EL (cell line): ENCODE measurements at places on chromosomes 2 and 18.

DNA sequence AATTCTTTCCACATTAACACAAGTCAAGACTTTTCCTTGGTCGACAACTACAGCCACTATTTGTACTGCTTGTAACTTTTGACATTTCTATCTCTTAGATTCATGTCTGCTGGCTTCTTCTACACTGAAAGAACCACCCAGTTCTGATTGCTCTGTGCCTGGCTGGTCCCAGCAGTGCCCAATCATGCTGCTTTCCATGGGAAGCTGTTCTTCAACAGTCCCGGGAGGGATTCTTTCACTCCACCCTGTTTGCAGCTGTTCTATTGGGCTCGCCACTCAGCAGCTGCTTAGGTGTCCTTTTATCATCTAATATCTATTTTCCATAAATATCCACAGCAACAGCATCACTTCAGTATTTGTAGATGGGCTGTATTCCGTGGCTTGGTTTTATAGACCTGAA is 471.1 kb upstream of the SMIM21 start:
- no peak for DNase-seq

- peak; percentile 54 for DNase-seq
These were observed 84.6 kb downstream of the NRP2 start for GRCh38 chr2:205766779-205767359.

DNA sequence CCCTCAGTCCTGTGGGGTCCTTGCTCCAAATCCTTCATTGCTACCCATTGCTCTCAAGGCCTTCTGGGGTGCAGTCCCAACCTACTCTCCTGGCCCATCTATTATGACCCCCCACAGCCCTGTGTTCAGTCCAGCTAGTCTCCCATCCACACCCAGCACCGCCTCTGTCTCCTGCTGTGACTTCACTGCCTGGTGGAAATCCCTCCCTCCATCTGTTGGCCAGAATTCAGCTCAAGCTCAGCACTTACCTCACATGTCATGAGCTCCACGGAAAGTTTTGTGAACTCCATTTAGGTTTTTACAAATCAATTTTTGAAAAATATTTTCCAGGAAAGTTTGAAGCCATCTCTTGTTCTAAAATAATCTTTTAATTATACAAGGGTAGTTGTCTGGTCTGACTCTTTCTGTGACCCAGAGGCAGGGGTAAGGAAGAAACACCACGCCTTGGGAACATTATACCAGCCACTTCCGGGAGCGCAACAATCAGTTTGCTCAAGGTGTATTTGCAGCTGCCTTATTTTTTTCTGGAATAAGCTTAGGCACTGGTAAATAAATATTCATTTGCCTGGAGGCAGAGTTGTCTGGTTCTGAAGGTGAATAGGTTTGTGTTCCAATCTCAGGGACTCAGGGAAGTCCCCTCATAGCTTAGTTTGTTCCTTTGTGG is 110.8 kb downstream of the VIT start:
- DNase-seq = no peak

DNA sequence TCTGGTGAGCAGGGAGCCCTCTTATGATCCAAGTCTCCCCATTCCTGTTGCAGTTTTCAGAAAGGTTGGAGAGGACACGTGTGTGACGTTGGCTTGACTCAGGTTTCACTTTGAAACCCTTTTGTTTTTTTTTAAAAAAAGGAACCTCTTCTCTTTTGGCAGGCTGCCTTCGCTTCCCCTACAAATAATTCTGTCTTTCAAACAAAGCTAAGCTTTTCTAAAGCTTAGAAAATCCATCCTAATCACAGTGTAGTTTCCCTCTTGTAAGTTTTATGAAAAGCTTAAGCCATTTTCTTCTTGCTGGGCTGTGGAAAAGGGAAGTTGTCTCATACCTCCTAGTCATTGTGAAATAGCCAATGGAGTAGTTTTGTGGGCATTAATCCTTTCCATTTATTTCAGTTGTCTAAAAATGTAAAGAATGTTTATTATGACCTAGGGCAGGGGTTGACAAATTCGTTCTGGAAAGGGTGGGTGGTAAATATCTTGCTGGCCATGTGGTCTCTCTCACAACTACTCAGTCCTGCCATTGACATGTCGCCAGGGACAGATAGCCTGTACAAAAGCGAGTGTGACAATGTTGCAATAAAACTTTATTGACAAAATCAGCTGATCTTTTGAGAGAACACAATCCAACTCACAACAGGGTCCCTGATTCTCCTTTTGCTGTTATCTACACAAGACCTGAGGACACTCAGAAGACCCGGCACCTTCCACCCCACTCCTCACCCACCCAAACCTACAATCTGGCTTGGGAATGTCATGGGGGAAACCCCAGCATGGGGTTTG is 878.8 kb downstream of the RNF144A start:
- DNase-seq = peak; percentile 17

- no peak for DNase-seq
These were observed 4.7 kb upstream of the CXCR4 start for GRCh38 chr2:136122661-136123060.

- peak; percentile 51 for DNase-seq
These were observed at the start of gene UNC80 for GRCh38 chr2:209771474-209772289. Gene UNC80 (plus strand): TSS chr2:209771832. CDS start chr2:209772073, 241 bp downstream.

GRCh38 chr2:97726261-97727064 is 13.1 kb downstream of the ZAP70 start:
- DNase-seq = peak; percentile 13

DNA sequence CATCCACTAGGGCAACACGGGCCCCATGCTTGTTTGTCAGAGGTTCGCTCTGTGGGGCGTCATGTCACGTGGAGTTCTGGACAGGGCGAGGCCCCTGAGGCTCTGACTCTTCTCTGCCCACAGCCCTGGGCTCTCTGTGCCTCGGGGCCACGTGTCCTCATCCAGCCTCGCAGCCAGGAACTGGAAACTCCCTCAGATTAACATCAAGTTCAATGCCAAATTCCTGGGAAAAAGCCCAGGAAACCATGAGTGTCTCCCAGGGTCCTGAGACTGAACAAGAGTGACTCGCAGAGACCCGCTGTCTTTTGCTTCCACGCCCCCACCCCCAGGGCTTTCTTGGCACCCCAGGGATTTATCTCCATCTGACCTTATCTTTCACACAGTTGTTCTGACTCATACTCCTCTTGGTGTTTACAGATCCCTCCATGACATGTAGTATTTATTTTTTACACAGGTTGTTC is 174.0 kb upstream of the PIEZO2 start:
- peak; percentile 98 for DNase-seq

GRCh38 chr2:199019898-199020507 is 437.7 kb downstream of the SATB2 start:
- peak; percentile 43 for DNase-seq

DNA sequence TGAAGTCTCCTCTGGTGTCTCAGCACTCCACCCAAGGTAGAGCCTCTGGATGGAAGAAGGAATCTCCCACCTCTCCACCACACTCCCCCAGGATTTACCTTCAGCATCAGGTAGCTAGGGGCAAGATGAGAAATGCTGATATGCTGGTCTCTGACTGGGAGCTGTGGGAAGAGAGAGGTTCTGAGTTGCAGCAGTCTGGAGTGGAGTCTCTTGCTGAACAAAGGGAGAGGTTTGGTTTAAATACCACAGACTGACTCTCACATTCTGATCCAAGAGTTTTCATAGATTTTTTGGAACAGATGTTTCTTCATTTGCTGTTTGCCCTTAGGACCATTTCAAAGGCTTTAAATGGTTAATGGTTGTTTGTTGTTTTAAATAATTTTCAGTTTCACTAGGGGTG is 1.1 kb upstream of the CFLAR start:
- DNase-seq = no peak

GRCh38 chr2:180334514-180334913 is 327.4 kb upstream of the CWC22 start:
- no peak for DNase-seq

GRCh38 chr18:36446059-36446458 is 148.5 kb downstream of the FHOD3 start:
- DNase-seq = peak; percentile 55

- no peak for DNase-seq
These were observed 398 bp downstream of the CRYBA2 start for GRCh38 chr2:218992703-218993344.

DNA sequence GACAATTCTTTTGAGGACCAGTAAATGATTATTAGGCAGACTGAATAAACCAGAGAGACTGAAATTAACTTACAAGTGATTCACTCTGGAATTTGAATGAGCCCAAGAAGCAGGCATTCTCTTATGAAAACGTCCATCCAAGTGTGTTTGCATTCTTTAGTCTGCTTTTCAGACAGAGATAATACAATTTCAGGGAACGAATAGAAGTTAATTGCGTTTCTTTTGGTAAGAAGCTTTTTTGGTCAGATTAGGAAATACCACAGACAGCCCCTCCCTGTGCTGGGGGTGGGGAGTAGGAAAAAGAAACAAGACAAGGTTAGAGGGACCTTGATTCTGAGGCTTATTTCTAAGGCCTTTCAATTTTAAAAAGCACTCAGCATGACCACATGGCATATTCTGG is 874.4 kb downstream of the SUCLG1 start:
- DNase-seq = peak; percentile 41

DNA sequence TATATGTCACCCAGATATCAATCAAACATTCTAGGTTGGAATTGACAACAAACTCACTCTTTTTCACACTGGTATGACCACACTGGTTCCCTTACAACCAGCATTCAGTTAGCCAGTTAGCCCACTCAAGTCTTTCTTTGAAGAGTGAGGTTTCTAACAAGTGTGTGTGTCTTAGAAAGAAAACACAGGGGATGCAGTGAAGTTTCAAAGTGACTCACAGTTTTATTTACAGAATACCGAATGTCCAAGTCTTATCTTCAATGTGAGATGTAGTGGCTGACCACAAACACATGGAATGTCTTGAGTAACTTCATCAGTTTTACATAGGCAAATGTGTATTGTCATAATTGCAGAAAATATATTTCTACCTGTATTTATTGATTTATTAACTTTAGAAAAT is 274.7 kb upstream of the HNMT start:
- peak; percentile 1 for DNase-seq

GRCh38 chr2:219997341-219997851 is 370.0 kb downstream of the SLC4A3 start:
- peak; percentile 49 for DNase-seq

GRCh38 chr2:37653805-37654378 is 17.6 kb downstream of the CDC42EP3 start:
- no peak for DNase-seq

- DNase-seq = no peak
These were observed 1.2 kb downstream of the GALNT5 start for GRCh38 chr2:157258520-157259326.

DNA sequence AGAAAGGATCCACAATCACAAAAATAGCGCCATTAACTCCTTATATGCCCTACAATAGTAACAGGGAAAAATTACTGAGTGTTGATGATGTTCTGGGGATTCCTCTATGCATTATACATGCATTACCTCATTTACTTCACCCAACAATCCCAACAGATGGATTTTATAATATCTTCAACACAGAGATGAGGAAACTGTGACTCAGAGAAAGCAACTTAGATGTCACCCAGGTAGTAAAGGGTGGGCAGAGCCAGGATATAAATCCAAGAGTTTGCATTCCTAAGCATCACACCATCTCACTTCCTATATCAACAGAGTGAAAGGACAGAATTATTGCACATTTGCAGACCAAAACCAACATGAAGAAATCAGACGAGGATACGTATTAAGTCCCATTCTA is 144.2 kb downstream of the TCF4 start:
- DNase-seq = no peak

DNA sequence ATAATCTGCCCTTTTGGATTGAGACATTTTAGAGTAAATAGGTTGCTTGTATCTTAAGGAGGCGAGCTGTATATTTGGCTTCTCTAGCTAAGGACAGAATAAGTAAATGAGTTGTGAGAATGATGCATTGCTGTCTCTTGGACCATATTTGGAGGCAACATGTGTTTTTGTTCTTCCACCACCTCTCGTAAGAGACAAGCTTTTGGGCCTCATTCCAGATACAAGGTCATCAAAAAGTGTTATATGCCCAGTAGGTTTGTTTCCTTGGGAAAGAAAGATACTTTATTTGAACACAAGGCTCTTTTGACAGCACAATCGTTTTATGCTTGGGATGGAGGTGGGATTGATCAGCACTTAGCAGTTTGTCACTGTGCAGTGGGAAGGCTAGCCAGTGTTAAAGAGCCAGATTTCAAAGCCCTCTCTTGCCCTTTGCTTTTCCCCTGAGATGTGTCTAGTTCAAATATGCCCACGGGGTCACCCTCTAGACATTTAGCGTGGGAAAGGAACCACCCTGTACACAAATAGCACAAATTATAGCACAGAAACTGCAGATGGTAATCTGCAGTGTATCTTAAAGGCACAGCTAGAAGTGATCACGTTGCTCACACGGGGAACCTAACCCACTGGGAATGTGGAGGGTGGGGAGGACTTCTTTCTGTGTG is 131.3 kb downstream of the MAP4K4 start:
- DNase-seq = no peak

DNA sequence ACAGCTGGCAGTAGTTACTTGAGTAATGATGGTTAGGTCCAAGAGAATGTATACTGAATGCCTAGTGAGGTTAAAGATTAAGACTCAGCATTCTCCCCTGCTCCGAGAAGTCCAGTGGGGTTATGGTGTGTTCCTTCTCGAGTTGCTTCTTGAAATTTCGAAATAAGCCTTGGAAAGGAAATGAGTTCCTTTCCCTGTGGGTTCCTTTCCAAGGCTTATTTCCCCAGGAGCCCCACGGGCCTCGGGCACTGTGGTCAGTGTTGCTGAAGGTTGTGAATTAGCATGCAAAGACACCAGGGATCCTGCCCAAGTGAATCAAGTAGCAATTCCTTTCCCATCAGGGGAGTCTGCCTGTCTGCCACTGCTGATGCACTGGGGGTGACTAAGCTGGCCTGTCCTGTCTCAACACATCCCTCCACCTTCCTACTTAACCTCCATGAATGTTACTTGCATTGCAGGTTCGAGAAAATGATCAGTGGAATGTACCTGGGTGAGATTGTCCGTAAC is 53.6 kb downstream of the HK2 start:
- DNase-seq = peak; percentile 79
